ENCODE measurements at places on chromosomes 3 and 15.

- DNase-seq, result no peak
Observed at GRCh38 chr15:58471348-58471747, 39.6 kb downstream of the LIPC start.

GRCh38 chr3:140809316-140809715, 131.5 kb downstream of the TRIM42 start:
- no peak for DNase-seq

GRCh38 chr15:82140886-82141285, 95.1 kb upstream of the MEX3B start:
- no peak for DNase-seq

DNA sequence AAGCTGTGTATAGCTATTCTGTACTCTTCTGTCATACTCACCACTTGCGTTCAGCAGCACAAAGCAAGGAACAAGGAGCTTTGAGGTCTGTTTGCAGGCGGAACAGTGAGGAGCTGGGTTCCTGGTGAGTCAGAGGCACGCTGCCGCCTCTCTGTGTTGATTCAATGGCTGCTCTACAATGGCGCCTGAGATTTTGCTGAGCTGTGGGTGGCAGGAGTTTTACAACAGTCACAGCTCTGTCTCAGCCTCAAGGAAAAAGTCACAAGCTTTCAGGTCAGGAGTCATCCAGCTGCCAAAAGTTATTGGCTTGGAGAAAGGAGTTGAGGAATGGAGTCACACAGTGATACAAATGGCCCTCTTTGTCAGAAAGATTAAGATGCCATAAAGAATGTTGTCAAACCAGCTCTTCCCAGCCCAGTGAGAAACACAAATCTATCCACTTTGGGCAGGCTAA, 98.1 kb downstream of the SSR3 start:
- DNase-seq, result no peak

- DNase-seq, result no peak
Observed at GRCh38 chr3:46829699-46830208, 33.5 kb downstream of the MYL3 start.

DNA sequence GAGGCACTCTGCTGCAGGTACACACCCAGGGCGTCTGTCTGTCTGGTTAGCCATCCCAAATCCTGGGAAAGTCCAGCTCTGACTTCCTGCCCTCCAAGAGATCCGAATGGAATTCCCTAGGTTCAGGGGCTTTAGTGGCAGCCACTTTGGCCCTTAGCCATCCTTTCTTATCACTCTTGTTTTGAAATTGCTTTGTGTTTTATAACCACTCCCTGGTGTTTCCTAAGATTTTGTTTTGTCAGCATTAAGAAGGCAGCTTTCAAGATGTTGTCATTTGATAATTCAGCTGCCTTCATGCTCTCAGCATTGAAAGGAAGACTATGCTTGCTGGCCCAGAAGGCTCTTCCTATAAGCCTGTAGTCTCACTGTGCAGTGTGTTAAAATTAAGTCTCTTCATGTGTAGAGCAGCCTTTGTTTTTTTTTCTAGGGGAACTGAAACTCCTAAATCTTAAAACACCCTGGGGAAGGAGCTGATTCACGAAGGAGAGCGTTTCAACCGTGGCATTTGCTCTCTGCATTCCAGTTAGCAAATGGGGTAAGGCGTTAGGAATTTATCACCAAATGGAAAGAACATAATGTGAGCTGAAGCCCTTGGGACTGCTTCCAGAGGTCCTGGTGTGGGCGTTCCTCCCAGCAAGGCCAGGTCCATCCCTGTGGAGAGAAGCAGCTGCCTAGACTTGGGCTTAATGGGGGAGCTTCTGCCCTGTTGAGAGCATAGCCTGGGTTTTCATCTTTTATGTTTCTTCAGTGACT, 14.2 kb upstream of the CLEC3B start:
- no peak for DNase-seq

DNA sequence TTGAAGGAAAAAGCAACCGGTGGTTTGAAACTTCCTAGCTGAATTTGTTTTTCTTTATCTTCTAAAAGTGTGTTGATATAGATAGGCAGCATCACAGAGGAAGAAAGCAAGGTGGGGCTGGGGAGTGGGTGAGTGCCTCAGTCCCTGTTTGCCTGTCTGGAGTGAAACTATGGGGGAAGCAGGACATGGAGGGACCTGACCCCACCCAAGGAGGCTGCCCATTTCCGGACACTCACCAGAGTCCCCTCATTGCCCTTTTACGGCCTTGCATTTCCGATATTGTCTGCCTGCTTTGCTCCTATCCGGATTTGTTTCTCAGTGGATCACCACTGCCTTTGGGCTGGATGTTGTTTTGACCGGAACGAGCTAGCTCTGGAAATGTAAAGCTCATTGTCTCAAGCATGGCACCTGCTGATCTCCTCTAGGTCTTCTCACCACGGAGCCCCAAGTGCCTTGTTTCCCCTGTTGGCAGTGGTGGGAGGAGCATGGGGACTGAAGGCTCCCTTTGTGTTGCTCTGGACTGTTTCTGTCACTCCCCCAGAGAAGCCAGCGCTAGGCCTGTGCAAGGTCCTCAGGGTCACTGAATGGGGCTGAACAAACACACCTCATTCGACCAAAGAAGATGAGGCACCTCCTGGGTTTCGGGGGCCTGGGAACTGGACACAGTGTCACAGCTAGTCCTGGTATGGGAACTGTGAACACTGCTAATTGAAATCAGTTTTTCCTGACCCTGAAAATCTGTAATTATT, 7.0 kb downstream of the CLDN11 start:
- no peak for DNase-seq

All from activated T-helper 1 cell treated with anti-CD3 and anti-CD28 coated beads, Interleukin-2, amount 50 U/mL, for 16 hours (primary cell).